ENCODE measurements at places on chromosomes 6 and 20. TPM values are rescaled to one million over a fixed set of nuclear protein-coding genes. Genes with fewer than 3 reads are reported as not detected.

LY6G6F gene
- total RNA-seq = not detected

NOX3 gene
- not detected for total RNA-seq

MACROD2 gene
- 41.8 TPM for total RNA-seq

POPDC3 gene
- 7.4 TPM for total RNA-seq

MYB gene
- 2.5 TPM for total RNA-seq

GGTLC1 gene
- not detected for total RNA-seq

BPIFB2 gene
- total RNA-seq = not detected
